ENCODE measurements at places on chromosomes 1 and 21. TPM values are rescaled to one million over a fixed set of nuclear protein-coding genes. Genes with fewer than 3 reads are reported as not detected.

The ST6GALNAC5 gene
- total RNA-seq: 0.26 TPM

The LCE2C gene
- not detected for total RNA-seq

The PPIAL4G gene
- total RNA-seq: not detected

The TLCD4 gene
- 0.53 TPM for total RNA-seq

The CACNA1E gene
- not detected for total RNA-seq
